ENCODE measurements at places on chromosomes 3 and 15.
A peak's percentile ranks its signal among the peaks of the same experiment; 100 is the strongest.

DNA sequence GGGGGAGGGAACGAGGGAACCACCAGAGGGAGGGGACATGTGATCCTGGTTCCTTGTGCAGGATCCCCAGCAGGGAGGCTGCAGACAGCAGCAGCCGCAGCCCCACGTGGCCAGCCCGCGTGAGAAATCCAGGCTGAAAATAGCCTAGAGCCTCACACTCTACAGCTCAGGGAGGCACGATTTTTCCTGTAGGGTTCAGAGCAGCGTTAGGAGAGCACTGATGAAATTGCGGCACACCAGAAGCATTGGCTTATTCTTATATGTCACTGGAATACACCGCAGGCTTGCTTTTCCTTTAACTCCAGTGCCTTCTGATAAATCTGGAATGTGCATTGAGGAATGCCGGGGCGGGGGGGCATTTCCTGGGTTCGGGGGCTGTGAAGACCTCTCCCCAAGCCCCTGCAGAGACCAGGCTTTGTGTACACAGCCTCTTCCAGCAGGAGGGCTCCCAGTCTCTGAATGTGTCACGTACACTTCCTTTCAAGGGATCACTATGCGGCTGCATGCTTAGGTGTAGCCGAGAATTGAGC is 193.0 kb downstream of the ATP10A start:
- no peak for DNase-seq

DNA sequence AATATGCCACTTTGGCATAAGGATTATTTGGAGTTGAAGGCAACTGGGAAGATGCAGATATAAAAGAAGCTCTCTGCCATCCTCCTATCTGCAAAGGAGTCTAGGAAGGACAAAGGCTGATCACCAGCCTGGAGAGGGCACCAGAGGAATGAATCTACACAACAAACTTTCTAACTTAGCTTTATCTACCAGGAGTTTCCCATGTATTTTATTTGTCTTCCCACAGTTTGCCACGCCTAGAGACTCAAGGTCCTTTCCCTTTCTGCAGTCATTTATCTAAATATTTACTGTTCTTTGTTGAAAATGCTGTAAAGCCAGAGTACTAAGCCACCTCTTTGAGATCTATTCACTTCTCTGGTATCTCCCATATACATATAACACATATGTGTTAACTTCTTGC is 32.2 kb downstream of the GPR176 start:
- DNase-seq = peak; percentile 73

- DNase-seq = no peak
Observed at GRCh38 chr3:192284443-192285072, 442.8 kb downstream of the FGF12 start.

DNA sequence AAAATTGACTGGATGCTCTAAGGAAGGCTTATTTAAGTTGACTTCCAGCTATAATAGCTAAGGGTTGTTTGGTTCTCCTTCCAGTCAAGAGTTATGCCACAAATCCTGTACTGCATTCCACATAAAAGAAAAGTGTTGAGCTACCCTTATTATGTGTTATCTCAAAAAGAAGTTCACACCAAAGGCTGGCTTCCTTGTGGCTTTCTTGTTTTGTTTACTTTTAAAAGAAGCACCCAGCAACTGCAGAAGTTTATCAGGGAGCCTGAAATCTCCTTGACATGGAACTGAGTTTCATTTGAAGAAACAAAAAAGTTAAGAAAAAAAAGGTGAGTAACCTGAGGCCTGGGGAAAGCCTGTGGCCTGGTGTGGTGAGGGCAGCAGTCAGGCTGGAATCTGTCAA is 10.2 kb downstream of the MGLL start:
- no peak for DNase-seq

DNA sequence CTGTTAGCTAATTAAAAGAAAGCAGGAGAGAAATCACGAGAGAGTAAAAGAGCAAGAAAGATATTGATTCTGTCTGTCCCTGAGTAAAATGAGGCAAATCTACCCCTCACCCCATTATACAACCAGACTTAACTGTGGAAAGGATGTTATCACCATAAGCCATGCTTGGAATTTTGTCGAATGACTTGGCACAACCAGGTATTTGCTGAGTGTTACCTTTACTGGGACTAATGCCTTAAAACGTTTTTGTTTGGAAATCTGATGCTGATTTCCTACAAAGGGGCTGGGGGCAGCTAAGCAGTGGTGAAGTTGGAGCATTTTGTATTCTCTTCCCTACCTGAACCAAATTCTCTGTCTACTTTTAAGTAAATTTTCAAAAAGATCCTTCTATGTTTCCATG is 211.1 kb downstream of the GREM1 start:
- no peak for DNase-seq

DNA sequence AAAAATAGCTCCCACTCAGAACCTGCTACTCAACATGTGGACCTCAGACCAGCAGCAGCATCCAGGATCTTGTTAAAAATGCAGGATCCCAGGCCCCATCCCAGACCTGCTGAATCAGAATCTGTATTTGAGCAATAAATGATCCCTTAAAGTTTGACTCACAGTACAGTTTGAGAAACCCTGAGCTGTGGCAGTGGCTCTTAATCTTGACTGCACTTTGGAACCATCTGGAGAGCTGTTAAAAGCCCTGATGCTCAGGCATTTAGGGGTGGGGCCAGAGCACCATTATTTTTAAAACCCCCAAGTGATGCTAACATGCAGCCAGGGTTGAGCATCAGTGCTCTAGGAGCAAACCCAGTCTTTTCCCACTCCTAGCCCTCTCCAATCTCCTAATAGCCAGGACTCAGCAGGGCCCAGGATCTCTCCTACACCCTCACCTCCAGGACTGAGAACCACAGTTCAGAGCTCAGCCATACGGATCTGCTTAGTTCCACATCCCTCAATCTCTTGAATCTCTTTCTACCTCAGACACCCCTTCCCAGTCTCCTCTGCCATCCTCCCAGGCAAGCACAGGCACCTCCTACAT is 10.2 kb downstream of the RFTN1 start:
- peak; percentile 45 for DNase-seq

- DNase-seq = peak; percentile 66
Observed at GRCh38 chr3:66822186-66823008, 175.7 kb upstream of the KBTBD8 start.

GRCh38 chr3:50519471-50520089 is 16.1 kb upstream of the CACNA2D2 start:
- DNase-seq = peak; percentile 44

DNA sequence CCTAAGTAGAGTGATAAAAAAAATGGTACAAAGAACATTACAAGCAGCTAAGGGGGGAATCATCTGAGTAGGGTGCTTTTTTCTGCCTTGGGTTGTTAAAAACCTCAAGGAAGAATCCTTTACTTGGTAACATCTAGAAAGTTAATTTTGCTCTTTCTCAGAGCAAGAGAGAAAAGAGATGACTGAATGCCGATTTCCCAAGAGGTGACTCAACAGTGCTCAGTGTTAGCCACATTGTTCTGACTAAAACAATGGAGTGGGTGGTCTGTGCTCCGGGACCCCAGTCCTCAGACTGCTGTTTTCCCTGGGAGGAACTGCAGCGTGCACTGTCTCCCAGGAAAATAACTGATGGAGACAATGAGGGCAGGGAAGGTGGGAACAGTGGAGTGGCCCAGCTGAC is 41.1 kb upstream of the RASGRP1 start:
- DNase-seq = no peak

- DNase-seq = peak; percentile 38
Observed at GRCh38 chr3:43217633-43218032, 68.7 kb upstream of the SNRK start.
